ENCODE measurements at places on chromosomes 1 and 21.
A peak's percentile ranks its signal among the peaks of the same experiment; 100 is the strongest.

- no peak for DNase-seq
Measured at GRCh38 chr21:41744028-41744930, 22.6 kb downstream of the RIPK4 start.

- DNase-seq = no peak
Measured at GRCh38 chr1:158203693-158204457, 23.2 kb downstream of the CD1D start.

GRCh38 chr21:36027347-36027746 is 33.0 kb downstream of the SETD4 start:
- DNase-seq = no peak

DNA sequence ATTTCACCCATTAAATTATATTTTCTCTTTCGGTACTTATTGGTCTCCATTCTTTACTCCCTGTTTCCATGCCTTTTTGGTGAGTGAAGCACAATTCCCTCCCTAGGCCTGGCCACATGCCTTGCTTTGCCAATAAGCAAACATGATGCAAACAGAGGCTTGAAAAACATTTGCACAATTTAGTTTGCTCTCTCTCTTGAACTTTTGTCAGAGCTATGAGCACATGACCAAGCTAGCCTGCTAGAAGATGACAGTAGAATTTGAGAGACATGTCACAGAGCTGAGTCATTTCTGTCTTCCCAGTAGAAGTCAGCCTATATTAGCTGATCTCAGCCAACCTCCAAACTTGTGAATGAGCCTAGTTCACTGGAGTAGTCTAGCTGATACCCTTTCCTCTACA is 24.6 kb downstream of the ANGPTL3 start:
- DNase-seq = peak; percentile 24

DNA sequence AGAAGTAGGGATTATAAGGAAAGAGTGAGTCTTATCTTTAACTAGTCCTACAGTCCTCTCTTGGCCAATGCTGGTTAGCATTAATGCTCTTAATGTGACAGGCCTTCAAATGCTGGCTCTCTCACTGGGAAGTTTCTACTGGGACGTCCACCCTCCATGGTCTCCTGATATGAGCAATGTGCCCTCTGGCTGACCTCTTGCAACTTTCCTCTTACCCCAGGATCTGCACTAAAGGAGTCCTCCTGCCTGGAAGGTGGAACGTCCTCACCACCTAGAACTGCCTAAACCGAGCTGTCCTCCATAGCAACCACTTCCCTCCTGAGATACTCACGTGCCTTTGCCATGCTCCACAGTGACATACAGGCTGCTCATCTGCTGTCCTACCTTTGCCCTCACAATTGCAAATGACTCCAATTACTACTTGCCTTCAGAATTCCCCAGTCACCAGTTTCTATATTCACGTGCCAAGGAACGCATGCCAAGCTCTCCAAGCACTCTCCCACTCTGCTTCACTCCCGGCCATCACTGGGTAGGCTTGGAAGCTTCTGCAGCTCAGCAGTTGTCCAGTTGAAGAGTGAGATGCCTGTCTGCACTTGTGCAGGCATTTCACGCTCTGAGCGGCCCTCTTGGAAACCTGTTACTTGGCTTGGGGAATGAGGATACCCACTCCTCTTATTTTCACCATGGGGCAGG is 404.7 kb downstream of the RRAGC start:
- DNase-seq = no peak

- DNase-seq = no peak
Measured at GRCh38 chr1:48675251-48675650, 101.4 kb downstream of the BEND5 start.

DNA sequence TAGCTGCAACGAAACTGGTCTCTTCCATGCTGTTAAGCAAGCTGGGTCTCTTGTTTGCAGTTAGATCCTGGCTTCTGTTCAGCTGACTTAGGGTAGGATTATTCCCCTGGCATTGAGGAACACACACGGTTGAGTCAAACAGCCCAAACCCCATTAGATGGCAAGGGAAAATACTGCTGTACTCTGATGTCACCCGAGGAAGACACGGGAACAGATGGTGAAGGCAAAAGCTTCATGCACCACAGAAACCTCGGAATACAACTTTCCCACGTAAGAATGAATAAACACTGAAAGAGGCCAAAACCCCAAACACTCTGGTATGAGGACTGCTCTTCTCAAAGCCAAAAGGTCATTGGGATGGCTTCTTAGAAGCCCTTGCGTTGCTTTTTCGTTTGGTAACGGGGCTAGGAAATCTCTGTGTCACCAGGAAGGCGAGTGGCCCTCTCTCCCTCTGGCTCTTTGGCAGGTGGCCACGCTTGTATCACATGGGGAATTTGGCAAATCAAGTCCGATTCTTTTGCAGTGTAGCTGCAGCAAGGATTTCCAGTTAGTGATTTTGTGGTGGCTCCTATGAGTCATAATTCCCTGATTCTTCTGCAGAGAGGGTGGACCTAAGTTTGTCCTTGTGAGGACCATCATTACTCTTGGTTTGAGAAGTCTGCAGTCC is 16.7 kb upstream of the LYST start:
- peak; percentile 50 for DNase-seq

- no peak for DNase-seq
Measured at GRCh38 chr1:36539526-36539925, 56.8 kb upstream of the CSF3R start.

DNA sequence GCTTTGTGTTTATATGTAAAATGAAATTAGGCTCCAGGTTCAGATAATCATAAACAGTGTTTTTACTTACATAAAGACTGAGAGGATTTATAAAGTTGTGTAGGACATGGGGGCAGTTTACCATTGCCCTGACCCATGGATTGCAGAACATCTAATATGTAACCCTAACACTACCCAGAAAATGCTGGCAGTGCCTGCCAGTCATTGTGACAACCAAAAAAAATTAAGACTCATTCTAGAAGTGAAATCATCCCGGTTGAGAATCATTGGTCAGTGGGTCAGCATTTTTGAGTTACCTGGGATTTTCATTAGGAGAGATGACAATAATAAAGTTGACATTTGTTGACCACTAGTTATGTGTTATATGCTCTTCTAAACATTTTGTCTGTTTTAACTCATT is 31.2 kb upstream of the THEM4 start:
- DNase-seq = no peak

- DNase-seq = no peak
Measured at GRCh38 chr1:2215909-2216766, 12.0 kb upstream of the SKI start.

- DNase-seq = no peak
Measured at GRCh38 chr1:55886856-55887712, 671.9 kb upstream of the USP24 start.

DNA sequence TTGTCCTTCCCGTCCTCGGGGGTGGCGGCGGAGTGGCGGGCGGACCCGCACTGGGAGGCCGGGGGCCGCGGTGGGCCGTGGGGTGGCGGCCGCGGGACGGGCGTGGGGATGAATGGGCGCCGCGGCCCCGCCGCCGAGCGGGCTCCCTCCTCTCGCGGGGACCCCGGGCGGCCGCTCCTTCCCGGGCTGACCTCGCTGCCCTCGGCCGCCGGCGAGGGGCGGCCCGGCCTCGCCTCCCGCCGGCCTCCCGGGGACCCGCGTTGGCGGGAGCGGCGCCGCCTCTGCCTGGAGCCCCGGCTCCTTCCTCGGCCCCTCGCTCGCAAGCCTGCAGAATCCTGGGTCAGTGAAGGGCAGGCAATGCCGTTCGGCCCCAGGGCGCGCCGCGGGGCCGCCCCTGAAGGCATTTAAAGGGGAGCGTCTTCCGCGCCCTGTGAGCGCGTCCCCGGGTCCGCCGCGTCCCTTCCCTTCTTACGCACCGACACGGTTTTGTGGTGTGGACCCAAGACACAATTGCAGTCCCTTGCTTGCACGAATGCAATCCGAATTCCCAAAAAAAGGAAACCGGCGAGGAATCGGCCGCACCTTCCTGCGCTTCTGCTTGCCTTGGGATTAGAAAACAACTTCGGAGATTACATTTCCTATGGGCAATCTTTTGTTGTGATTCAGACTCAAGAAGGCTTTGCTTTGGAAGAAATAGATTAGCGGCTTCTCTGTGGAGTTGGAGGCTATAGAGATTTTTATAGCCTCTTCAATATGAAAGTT is 776 bp downstream of the ITSN1 start:
- peak; percentile 51 for DNase-seq

GRCh38 chr1:7407980-7408770 is 362.9 kb upstream of the VAMP3 start:
- DNase-seq = no peak

GRCh38 chr21:19810779-19811178 is 1187.4 kb upstream of the NCAM2 start:
- DNase-seq = no peak

GRCh38 chr1:183205196-183205781 is 19.2 kb downstream of the LAMC2 start:
- no peak for DNase-seq

DNA sequence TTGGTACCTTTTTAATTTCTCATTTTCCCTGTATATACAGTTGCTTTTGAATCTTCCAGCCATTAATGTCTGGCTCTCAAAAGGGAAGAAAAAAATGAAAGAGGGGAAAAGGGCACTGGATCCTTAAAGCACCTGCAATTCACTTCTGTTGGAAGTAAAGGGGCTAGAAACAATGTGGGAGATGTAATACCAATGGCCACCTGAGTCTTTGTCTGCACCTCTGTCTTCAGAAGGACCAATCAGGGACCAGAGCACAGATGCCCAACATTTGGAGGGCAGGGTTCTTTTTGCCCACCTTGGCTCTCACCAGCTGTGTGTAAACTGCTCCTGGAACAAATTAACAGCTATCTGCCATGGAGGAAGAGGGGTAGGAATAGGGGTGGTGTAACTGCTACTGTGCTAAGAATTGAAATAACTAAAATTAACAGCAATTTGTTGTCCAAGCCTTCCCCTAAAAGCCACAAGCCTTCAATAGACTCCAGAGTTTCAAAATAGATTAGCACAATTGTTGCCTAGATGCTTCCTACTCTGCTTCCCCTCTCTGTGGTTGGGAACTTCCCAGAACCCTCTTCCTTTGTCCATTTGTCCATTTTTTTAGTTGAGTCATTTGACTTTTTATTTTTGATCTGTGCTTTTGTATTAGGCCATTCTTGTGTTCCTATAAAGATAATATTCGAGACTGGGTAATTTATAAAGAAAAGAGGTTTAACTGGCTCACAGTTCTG is 11.5 kb upstream of the LRRC8B start:
- DNase-seq = no peak

DNA sequence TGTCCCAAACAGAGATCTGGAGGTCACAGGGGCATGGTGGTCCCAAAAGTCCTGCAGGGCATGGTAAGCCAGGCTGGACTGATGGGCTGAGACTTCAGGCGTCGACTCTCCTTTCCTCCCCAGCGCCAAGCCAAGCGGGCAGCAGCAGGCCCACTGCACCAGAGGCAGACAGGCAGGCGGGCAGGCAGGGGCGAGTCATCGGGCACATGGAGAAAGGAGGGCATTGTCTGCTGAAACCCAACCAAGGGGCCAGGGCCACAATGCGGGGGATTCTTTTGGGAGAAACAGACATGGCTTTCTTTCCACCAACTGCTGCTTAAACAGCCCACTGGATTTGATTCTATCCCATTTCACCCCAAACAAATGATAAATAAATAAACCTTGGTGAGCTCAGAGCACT is 46.2 kb downstream of the TRABD2B start:
- DNase-seq = no peak

GRCh38 chr1:237258871-237259270 is 216.9 kb downstream of the RYR2 start:
- no peak for DNase-seq

- no peak for DNase-seq
Measured at GRCh38 chr1:17215545-17215890, 10.6 kb downstream of the PADI1 start.

DNA sequence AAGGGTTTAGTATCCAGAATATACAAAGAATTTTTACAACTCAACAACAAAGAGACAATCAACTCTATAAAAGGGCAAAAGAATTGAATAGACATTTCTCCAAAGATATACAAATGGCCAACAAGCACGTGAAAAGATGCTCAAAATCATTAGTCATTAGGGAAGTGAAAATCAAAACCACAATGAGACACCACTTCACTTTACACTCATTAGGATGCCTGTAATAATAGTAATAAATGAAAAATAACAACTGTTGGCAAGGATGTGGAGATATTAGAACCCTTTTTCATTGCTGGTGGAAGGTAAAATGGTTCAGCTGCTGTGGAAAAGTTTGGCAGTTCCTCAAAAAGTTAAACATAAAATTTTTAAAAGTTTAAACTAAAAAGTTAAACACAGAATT is 7.0 kb upstream of the ABCD3 start:
- DNase-seq = peak; percentile 21

- no peak for DNase-seq
Measured at GRCh38 chr1:5601516-5601915, 390.7 kb downstream of the NPHP4 start.

DNA sequence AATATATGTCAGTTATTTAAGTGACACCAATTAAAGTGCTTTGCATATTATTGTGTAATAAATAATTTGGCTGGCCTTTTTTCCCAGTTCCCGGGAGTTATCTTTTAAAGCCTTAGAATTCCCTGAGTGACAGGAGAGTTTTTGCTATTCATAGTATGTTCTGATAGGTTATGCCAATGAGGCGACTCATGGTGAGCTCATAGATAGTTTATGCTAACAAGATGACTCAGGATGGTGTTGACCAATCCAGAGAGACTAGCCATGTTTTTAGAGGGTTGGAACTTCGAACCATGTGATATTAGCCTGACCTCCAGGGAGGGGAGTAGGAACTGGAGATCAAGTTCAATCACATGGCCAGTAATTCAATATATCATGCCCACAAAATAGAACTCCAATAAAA is 310.8 kb downstream of the USP25 start:
- DNase-seq = no peak

DNA sequence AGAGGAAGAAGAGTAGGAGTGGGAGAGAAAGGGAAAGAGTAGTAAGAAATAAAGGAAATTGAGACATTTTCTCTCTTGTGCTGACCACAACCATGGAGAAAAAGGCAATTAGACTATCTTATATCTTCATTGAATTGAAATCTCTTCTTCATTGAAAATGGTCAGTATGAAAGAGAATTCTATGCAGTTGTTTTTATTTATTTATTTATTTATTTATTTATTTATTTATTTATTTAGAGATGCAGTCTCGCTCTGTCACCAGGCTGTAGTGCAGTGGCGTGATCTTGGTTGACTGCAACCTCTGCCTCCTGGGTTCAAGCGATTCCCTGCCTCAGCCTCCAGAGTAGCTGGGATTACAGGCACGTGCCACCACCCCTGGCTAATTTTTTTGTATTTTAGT is 447.1 kb downstream of the PTPRC start:
- no peak for DNase-seq

GRCh38 chr1:61332796-61333195 is 250.4 kb downstream of the NFIA start:
- no peak for DNase-seq

GRCh38 chr1:61606448-61607312 is 118.3 kb downstream of the TM2D1 start:
- DNase-seq = no peak

DNA sequence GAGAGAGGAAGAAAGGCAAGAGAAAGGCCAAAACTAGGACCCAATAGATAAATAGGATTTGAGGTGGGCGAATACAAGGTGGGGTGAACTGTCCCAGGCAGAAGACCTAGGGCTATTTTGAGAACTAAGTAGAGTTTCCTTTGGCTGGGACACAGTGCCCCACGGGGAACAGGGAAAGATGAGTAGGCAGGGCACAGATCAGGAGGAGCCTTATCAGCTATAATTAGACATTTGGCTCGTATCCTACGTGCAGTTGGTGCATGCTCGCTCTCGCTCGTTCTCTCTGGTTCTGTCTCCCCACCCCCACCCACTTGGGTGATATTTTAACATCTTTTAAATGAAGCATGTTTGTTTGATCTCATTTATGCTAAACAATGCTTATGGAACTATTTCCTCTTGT is 235.0 kb upstream of the JUN start:
- no peak for DNase-seq

Data from GM06990 (cell line).